Stimulated activated CD8-positive, alpha-beta memory T cell treated with anti-CD3 and anti-CD28 coated beads, Interleukin-4, amount 100 ng/mL, for 1 hour (primary cell): ENCODE measurements at places on chromosomes 2 and 18.

DNA sequence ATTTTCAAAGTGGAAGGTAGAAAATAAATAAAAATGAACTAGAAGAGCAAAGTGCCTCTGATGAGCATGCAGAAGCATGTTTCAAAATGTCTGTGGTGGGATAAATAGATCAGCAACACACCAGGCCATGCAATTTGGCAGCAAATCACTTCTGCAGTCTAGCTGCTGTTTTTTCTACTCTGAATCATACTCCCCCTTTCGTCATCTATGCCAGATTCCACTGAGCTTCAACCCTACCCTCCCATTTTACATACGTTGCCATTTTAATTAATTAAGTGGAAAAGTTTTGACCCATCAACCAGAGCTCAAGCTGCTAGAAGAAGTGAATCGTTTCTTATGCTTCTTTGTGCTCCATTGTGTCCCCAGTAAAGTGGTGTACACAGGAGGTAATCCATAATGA is 79.3 kb downstream of the NRXN1 start:
- no peak for DNase-seq

- DNase-seq: no peak
These were observed 74.4 kb downstream of the MAP3K20 start for GRCh38 chr2:173150087-173150486.

- DNase-seq: no peak
These were observed 251.7 kb upstream of the PXDN start for GRCh38 chr2:1995987-1996386.

DNA sequence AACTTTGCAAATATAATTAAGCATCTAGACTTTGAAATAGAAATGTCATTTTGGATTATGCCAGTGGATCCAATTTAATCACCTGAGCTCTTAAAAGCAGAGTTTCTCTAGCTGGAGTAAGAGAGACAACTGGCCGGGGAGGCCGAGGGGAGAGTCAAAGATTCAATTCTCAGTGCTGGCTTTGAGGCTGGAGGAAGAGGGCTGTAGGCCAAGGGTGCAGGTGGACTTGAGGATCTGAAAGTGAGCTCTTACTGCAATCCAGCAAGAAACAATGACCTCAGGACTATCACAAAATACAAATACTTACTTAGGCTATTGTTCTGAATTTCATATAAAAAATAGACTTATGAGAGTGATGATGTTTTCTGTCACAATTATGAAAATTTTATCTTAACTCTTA is 814.5 kb downstream of the CBLN2 start:
- no peak for DNase-seq

DNA sequence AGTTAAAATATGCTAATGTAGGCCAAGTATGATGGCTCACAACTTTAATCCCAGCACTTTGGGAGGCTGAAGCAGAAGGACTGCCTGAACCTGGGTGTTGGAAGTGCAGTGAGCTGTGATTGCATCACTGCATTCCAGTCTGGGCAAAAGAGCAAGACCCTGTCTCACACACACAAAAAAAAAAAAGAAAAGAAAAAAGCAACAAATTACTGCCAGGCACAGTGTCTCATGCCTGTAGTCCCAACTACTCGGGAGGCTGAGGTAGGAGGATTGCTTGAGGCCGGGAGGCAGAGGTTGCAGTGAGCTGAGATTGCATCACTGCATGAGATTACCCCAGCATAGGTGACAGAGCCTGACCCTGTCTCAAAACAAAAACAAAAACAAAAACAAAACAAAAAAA is 110.6 kb downstream of the PRELID3A start:
- no peak for DNase-seq
